ENCODE measurements at places on chromosomes 13 and 19.

- DNase-seq = peak; percentile 95
Observed at GRCh38 chr19:10315335-10316214, at the start of gene FDX2. Gene FDX2 (minus strand): TSS chr19:10316015. CDS start chr19:10315996, 19 bp downstream.

- DNase-seq = no peak
Observed at GRCh38 chr13:104011505-104012241, 945.5 kb upstream of the SLC10A2 start.

GRCh38 chr19:35247526-35248309 lies 1.1 kb upstream of the LSR start:
- DNase-seq = peak; percentile 58

- no peak for DNase-seq
Observed at GRCh38 chr19:19338082-19338481, 17.5 kb downstream of the MAU2 start.

- DNase-seq = peak; percentile 76
Observed at GRCh38 chr19:49210108-49210900, 52.7 kb downstream of the TRPM4 start.

- DNase-seq = peak; percentile 51
Observed at GRCh38 chr19:12937093-12937926, 1.1 kb upstream of the CALR start.

- no peak for DNase-seq
Observed at GRCh38 chr13:103788061-103788652, 721.9 kb upstream of the SLC10A2 start.

DNA sequence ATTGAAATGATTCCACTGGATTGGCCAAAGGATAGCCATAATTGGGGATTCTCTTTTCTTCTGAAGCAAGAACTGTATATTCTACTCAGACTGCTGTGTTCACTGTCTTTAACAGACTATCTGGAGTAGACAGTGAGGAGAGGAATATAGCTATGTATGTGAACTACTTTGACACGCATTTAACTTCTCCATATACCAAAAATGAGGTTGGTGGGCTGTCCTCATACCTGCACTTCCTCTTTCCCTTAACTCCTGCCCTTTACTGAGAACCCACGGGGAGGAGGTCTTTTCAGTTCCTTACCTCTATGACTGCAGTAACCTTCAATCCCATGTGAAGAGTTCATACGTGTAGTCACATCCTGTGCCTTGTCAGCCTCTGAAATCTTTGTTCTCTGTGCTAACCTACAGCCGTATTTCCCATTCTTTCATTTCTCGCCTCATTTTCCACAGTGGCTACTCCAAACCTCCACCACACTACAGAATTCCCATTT lies 305.8 kb downstream of the MTUS2 start:
- no peak for DNase-seq

GRCh38 chr13:83024232-83024631 lies 858.0 kb downstream of the SLITRK1 start:
- no peak for DNase-seq
